ENCODE measurements at places on chromosomes 2 and 18.

DNA sequence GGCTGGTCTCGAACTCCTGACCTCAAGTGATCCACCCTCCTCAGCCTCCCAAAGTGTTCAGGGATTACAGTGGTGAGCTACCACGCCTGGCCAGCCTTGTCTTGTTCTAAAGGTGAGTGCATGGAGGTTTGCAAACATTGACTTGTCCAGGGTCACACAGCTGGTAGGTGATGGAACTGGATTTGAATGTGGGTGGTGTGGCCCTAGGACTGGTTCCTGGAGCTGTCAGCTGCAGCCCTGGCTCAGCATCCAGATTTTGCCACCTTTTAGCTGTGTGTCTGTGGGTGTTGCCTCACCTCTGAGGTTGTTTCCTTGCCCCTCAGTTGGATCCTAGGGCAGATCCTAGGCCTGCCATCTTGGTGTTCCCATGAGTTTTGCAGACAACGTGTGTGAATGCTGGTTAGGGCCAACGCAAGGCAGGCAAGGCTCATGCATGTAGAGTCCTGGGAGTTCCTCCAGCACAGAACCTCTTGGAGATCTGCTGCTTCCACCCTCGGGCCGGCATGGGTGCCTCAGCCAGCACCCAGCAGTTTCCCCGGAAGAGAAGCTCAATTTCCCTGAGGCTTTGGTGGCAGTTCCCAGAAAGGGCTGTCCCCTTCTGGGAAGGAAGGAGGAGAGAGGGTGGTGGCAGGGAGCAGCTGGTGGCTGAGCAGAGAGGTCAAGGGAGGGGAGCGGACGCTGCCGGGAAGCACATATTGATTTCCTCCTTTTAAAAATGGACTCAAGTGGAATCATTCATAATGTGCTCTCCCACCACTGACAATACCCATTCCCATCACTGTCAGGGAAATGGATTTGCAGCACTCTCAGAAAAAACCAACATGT is 127.6 kb upstream of the HS6ST1 start:
- DNase-seq, result no peak

DNA sequence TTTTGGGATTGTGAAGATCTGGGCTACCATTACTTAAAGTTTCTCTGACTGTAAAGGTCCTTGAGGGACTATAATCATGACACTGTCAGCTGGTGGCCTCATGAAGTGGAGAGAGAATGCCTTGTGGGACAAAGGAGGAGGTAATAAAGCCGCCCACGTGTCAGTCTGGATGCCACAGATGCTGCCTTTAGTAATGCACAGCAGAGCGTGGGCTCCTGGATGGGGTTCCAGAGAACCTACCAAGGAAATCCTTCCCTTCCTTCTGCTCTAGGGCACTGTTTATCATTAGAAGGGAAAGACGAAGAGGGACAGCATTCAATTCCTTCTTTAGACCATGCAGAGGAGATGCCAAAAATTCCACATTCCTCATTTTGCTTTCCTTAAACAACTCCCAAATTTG is 63.5 kb downstream of the COL5A2 start:
- DNase-seq, result no peak

DNA sequence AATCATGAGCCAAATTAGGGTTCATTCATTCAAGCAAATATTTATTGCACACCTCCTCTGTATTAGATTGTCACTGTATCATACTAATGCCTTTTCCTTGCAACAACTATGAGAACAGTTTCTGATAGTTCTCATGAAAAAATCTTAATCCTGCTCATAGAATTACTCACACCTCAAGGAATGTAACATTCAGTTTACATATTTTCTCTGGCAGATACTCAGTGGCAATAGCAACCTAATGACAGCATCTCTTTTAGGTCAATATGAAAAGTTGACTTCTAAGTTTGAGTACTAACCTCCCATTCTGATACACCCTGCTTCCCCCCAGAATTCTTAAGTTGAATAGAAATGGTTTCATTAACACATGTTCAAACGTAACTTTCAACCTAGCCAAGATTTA is 132.0 kb downstream of the VWC2L start:
- no peak for DNase-seq

DNA sequence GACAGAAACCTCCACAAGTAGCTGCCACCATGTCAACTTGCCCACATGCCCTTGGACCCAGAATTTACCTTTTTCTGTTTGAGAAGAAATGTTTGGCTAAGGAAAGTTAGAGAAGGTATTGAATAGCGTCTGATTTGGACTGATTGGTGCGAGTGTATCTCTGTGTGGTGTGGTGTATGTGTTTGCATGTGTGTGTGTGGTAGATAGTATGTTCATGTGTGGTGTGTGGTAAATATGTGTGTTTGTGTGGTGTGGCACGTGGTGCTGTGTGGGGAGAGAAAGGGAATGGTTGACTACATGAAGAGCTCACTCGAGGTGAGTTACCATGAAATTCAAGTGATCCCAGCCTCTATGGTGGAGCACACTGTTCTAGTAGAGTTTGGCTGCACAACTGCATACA is 360.8 kb upstream of the SPHKAP start:
- no peak for DNase-seq

DNA sequence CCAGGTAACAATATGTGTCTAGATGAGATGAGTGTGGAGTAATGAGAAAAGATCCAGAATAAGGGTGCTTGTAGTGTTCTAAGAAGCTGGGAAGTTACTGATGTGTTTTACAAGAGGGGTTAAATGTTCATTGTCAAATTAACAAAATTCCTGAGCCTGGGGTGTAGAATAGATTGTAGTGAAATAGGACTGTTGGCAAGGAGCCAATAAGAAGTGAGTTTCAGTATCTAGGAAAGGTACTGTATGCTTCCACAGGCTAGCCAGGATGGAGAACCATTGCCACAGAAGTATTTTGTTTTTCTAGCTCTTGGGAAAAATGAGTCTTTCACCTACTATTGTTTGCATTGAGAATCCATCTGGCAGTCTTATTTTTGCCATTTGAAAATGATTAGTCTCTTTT is 10.5 kb downstream of the DOK6 start:
- no peak for DNase-seq

DNA sequence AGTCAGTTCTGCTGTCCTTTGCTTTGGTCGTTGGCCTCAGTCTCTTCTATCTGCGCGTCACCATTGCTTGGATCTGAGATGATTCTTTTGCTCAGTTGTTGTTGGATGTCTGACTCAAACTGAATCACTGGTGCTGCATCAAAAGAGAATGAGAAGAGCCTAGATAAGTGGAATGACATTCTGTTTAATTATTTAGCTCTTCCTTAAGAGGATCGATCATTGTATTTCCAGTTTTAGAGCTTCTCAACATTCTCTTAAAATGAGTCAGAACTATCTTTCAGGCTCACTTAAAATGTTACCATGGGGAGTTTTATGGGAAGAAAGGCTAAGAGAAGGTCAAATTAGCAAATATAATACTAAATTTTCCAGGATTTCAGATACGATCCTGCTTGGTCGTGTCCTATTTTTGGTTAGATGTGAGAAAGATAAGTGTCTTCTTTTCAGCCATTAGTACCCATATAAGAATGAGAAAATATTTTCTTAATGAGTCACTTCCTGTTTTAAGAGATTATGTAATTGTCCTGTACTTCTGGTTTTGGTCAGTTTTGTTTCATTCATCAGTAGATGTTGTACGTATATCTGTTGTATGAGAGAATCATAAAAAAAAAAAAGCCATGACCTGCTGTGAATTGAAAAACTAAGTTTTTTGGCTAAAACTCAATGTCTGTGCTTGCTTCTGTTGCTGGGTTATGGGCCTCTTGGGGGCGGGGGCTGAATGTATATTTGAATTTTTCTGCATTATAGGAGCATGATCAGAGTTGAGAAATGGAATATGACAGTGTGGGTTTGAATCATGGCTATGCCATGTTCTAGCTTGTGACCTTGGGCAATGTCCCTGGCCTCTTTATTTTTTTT is 31.6 kb upstream of the CASP10 start:
- DNase-seq, result no peak

GRCh38 chr2:147173189-147173581 is 671.6 kb upstream of the ACVR2A start:
- no peak for DNase-seq

GRCh38 chr2:17515652-17516051 is 2.6 kb downstream of the RAD51AP2 start:
- DNase-seq, result no peak

- peak; percentile 20 for DNase-seq
Measured at GRCh38 chr2:218229239-218229638, 12.2 kb downstream of the ARPC2 start.

DNA sequence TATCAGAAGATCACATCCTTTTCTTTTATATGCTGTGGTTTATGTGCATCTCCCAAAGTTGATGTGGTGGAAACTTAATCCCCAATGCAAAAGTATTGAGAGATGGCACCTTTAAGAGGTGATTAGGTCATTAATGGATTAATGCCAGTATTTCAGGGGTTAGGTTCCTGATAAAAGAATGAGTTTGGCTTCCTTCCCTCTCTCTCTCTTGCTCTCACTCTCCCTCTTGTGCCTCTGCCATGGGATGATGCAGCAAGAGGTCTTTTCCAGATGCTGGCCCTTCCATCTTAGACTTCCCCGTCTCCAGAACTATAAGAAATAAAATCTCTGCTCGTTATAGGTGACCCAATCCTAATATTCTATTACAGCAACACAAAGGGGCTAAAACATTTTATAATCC is 85.0 kb downstream of the TTC27 start:
- no peak for DNase-seq

DNA sequence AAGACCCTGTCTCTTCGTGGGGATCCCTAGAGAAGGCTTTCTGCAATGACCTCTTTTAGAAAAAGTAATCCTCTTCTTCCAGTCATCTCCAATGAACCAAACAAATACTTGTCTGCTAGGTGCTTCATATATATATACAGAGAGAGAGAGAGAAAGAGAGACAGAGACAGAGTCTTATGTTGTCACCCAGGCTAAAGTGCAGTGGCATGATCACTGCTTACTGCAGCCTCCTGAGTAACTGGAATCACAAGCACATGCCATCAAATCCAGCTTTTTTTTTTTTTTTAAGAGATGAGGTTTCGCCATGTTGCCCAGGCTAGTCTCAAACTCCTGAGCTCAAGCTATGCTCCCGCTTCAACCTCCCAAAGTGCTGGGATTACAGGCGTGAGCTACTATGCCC is 18.6 kb upstream of the PKDCC start:
- no peak for DNase-seq

DNA sequence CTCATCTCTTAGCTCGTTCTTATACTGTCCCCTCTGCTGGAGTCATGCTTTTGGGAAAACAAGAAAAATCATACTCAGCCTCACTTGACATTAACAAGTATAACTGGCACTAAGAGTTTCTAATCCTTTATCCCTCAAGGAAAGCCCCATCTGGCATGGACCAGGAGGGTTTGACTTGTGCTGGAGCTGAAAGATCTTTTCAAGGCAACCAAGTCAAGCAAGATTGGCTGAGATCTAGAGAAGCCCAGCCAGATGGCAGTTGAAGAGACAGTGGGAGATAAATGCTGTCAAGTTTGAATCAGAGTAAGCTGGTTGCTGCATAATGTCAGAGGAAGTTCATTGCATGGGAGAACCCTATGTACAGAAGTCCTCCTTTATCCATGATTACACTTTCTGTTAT is 336.5 kb upstream of the LRP1B start:
- DNase-seq, result no peak

DNA sequence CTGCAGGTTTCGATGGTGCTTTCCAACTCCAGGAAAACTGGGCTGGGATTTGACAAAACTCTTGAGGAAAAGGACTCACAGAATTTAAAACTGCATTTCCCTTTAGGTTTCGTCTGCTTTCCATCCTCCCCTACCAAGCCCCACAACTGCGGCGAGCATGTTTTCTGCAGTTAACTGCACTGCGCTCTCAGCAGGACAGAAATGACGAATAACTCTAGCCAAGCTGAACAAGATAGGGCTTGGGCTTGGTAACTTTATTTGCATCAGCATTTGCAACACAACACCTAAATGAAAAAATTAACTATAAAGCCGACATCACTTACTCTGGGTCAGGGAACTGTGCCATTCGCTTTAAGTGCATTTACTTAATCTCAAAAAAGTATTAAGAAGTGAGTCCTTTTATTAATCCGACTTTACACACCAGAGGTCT is 669 bp upstream of the PIKFYVE start:
- peak; percentile 18 for DNase-seq

GRCh38 chr2:106892048-106892447 is 6.1 kb upstream of the ST6GAL2 start:
- no peak for DNase-seq

- no peak for DNase-seq
Measured at GRCh38 chr18:79749251-79750191, 48.2 kb upstream of the KCNG2 start.
